ENCODE measurements at places on chromosomes 2 and 18.

DNA sequence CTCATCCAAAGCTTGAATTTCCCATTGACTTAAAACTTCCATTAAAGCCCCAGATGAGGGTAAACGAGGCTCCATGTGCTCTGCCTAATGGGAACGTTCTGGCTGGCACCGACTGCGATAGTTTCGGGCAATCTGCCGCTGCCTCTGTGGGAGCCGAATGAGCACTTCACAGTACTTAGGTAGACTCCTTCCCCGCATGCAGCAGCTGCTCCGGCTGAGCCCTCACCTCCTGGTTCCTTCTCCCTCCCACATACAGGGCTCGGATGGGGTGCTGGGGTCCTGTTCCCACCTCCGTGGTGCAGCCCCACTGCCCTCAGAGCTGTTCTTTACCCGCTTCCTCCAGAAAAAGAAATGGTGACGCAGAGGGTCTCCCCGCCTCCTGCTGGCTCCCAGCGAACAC is 476.5 kb upstream of the SALL3 start:
- DNase-seq: no peak

DNA sequence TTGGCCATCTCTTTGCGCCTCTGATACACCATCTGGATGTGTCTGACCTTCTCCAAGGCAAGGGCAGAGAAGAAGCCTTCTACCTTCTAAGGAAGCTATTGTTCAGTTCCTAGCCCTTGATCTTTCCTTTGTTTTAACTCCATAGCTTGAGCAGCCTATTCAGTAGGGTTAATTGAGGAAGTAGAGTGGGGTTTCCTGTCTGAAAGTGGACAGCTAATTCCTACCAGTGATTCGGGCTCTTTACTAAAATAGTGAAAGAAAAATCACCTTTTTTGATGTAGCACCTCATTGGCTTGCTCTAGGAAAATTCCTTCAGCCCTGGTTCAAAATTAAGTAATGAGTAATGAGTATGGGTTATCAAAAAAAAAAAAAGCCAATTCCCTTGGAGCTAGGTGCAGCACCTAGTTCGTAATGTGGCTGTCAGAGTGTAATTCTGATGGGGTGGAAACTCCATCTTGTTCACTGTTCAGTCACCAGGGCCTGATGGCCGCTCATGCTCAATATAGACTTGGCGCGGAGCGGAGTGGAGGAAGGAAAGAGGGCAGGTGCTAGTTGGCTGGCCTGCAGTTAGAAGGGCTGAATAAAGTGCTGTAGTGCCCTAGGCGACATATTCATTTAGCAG is 2.9 kb upstream of the MGAT5 start:
- DNase-seq: no peak

- DNase-seq: no peak
These were observed 531.9 kb downstream of the CCDC85A start for GRCh38 chr2:56715683-56716082.

DNA sequence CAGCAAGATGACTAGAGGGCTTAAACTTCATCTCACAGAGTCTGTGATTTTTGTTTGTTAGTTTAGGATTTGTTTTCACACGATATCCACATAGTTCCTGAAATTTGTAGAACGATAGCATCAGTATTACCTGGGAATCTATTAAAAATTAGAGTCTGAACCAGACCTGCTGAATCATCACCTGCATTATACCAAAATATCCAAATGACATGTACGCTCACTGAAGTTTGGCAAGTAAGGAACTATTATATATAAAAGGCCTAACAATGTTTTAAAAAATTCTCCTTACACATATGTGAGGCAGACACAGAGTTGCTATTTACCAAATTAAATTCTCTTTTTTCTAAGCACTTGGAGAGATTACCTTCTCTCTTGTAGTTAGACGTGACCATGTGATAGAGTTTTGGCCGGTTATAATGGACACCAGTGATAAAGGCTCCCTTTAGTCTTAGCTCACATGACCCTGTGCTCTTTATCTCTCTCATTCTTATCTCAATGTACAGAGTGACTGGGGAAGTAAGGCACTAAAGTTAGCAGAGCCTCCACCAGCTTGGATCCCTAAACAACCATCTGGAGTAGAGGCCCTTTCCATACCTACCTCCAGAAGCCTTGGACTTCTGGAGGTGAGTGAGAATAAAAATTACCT is 363.1 kb downstream of the DSC3 start:
- DNase-seq: no peak

GRCh38 chr2:220279840-220280239 is 652.4 kb downstream of the SLC4A3 start:
- no peak for DNase-seq

DNA sequence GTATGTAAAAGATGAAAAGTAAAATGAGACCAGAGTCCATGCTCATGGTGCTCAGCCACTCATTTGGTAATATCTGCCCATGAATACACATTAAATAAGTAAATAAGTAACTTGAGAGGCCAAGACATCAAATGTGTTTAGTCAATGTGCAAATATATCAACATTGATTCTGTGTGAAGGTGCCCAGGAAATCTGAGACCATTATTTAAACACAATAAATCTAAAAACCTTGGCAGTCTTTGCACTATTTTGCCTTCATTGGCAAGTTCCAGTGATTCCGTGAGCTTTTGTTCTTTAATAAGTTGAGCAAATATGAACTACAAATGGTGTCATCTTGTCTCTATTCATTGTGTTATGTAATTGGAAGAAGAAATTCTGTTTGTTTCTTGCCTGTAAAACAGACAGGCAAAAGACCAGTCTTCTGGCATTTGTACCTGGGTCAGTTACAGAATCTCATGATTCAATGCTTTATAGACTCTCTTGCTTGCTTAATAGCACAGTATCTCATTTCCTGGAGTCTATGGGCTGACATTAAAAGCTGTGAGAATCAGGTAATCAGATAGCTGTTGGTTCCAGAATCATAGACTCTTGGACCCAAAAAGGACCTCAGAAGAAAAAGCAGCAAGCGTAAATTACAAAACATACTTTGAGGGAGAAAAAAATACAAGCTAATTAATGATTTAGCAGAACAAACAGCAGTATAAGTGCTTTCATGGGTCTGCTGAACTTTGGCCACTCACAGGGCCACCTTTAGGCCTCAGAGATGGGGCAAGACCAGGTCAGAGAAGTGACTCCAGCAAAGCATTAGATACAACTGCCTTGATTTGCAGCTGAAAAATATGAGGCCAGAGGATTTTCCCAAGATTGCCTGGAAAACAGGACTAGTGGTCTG is 20.0 kb upstream of the SERPINB3 start:
- peak; percentile 80 for DNase-seq

DNA sequence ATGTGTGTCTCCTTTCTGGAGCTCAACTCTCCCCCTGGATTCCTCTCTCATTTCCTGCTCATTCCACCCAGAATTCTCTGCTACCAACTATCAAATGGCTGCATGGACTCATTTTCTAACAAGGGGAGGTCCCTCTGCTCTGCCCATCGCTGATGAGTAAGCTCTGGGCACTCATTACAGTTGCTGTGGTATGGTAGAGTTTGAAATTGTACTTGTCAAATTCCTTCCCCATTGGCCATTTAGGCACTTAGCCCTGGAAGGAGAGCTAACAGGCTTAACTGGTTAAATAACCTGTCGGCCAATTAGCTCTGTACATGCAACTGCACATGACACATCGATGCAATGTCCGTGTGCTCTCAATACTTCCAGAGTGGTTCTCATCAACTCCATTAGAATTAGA is 20.4 kb downstream of the COL6A3 start:
- no peak for DNase-seq

DNA sequence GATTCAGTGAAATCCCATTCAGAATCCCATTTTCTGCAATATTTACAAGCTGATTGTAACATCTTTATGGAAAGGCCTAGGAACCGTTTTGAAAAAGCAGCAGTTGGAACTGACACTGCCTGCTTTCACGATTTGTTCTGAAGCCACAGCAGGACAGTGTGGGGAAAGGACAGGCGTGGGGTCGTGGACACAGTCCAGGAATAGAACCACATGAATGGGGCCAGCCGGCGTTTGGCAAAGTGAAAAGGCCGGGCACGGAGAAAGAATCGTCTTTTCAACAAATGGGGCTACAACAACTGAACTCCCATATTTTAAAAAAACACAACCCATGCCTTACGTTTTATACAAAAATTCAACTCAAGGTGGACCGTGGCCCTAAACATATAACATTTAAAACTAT is 69.8 kb downstream of the SLC66A2 start:
- DNase-seq: no peak
